ENCODE measurements at places on chromosomes 7 and 10.

GRCh38 chr10:110881247-110881646 lies 9.5 kb downstream of the PDCD4 start:
- DNase-seq, result no peak

DNA sequence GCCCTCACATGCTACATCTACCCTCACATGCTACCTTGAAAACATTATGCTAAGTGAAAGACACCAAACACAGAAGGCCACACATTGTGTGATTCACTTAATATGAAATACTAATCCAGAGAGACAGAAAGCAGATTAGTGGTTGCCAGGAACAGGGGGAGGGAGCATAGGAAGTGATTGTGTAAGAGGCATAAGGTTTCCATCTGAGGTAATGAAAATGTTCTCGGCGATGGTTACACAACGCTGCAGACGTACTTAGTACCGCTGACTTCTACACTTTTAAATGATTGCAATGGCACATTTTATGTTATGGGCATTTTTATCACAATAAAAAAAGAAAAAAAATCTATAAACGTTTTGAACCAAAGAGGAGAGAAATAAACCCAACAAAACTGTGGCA lies 742.3 kb downstream of the TYW1 start:
- DNase-seq, result no peak

DNA sequence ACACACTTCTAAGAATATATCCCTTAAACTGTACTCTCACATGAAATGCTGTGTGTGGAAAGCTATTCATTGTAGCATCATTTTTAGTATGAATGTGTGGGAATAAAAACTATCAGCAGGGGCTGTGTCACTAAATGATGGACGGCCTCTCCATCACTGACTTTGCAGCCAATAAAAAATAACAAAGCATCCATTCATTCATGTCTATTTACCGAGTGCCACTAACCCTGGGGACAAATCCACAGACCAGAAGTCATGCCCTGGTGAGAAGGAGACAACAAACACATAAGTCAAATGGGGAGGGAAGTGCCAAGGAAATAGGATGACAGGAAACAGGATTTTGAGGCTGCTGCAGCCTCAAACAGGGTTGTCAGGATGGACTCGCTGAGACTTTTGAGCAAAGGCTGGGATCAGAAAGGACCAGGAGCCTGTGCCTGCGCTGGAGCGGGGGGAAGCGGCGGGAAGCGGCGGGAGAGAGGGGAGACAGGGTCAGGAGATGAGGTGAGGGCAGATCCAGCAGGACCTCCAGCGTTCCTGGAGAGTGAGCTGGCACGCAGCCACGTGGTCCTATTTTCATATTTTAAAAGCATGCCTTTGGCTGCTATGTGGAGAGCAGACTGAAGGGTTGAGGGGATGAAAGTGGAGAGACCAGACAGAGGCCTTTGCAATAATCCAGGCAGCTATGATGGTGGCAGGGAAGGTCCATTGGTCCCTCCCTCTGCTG lies 2.2 kb upstream of the NOM1 start:
- no peak for DNase-seq

- DNase-seq, result no peak
Measured at GRCh38 chr7:73912223-73912622, 51.3 kb downstream of the TMEM270 start.

DNA sequence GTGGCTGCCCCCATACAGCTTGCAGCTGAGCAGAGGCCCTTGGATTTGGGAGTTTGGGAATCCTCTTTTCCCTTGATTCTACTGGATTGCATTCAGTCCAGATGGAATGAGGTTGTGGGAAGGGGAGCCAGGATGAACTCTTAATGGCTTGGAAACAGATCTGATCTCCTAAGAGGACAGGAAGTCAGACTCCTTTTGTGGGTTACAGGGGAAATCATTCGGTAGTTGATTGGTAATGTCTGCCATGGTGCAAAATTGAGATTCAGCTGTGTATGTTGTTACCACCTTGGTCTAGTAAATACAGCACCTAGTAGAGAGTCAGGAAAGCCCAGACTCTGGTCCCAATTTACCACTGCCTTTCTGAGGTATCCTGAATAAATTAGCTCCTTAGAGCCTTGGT lies 144.2 kb upstream of the TNRC18 start:
- DNase-seq, result no peak

- DNase-seq, result no peak
Measured at GRCh38 chr10:12062754-12063482, 5.8 kb upstream of the DHTKD1 start.

GRCh38 chr7:98233219-98234070 lies 18.6 kb downstream of the TECPR1 start:
- DNase-seq, result peak; percentile 62

DNA sequence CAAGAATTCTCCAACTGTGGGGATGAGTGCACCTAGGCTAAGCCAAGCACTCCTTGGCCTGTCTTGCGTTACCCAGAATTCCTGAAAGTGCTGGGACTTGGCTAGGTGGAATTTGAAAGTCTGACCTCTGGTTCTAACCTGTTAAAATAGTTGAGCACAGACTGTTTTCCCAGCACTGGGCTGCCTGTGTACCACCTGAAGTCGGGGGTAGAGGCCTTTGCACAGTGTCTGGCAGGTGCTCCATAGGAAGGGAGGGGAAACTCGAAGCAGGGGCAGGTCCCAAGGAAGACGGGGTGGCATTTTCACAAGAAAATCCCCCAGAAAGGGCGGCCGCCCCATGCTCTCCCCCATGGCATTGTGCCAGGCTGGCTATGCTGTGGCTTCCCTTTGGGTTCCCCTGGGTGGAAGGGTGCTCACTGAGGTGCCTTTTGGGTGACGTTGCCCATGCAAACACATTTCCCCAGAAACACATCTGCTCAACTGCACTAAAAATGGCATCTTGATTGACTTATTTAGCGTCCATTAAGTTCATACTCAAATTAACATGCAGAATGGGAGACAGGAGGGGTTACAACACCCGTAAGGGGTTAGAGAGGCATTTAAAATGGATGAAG lies 62.9 kb downstream of the SYPL1 start:
- DNase-seq, result no peak

GRCh38 chr10:51319173-51319435 lies 244.8 kb downstream of the PRKG1 start:
- DNase-seq, result no peak

DNA sequence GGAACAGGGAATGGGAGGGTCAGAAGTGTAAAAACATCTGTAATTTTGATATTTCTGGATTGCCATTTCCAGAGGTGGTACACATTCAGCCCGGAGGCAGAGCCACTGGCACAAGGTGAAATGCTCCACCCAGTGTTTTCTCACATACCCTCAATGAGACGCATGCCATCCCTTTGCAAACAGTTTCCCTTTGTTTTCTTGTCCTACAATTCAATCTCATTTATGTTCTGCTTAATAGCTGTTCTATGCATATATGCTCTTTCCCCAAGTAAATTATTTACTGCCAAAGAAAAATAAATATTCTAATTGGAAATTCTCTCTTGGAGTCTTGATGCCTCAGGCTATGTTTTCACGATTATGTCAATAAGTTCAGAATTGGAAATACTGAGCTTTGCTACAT lies 369.7 kb upstream of the AKR1E2 start:
- DNase-seq, result no peak

DNA sequence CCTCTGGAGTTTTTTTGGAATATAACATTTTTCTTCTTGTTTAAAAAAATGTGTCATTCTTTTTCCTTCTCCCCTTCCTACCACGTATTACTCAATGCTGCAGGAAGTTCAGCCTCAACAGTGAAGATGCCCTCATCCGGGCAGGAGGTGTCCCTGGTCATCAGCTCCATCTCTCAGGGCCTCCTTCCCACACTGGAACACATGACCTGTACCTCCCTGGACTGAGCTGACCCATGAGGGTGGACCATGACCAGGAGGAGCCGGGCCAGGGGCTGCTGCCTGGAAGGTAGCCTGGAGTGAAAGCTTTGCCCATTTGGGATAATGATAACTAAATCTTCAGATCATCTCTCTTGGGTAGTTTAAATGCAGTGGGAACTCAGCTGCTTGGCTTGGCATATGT lies 316.5 kb upstream of the ZMIZ1 start:
- DNase-seq, result no peak

- no peak for DNase-seq
Measured at GRCh38 chr7:2185715-2186114, 47.0 kb downstream of the MAD1L1 start.

DNA sequence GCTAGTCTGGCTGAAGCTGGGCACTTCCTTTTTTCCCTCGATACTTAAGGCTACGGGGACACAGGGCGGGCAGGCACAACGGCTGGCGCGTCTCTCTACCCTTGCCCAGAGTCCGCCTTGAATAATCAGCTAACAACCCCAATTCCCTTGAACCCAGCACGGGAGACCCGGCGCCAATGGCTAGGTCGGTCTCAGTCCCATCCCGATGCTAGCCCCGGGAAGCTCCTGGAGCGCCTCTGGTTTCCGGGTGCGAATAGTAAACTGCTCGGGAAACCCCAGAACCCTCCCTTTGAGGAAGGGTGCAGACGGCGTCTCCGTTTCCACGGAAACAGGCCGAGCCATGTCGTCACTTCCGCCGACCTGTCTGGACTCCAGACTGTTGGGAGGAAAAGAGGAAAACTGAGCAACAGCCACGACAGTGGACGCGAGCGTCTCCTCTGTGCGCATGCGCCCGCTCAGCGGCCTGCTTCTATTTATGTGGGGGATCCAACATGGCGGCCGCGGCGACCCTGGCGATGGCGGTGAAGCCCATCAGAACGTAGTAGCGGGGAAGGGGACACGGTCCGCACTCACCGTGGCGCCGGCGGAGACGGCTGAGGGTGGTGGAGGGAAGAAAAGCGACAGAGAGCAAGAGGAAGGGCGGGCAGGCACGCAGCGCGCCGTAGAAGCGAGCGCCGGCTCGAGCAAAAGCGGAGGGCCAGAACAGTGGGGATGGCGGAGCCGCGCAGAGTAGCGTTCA lies at the start of gene UBN2:
TSS of gene UBN2 (plus strand) at position 464 of the 739 bp plus-strand sequence. CDS start at position 712, 248 bp downstream.
- peak; percentile 95 for DNase-seq

DNA sequence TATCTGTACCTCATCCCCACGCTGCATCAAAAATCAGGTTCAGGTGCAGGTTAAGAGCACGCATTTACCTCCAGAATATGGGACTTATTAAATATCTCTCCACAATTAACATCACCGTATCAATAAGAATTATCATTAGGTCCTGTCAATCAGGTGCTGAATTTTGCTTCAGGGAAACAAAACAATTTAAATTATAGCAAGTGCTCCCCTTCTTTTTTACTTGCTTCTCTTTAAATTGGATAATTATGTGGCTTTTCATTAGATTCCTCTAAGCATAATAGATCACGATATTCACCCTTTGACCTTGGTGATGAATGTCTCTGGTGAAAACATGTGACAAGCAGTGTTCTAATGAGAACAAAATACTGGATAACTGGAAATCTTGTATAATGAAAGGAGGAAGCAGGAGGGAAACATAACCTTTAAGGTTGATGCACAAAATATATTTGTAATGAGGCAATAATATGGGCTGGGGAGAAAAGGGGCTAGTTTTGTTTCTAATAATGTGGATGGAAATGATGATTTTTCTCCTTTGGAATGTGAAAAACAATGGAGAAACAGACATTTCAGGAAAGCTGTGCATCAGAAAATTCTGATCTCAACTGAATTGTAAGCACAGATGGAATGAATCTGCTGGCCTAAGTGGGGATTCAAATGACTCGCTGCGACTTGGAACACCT lies 166.9 kb downstream of the SNX10 start:
- DNase-seq, result no peak

GRCh38 chr10:31112961-31113360 lies 81.3 kb upstream of the ZNF438 start:
- DNase-seq, result no peak

DNA sequence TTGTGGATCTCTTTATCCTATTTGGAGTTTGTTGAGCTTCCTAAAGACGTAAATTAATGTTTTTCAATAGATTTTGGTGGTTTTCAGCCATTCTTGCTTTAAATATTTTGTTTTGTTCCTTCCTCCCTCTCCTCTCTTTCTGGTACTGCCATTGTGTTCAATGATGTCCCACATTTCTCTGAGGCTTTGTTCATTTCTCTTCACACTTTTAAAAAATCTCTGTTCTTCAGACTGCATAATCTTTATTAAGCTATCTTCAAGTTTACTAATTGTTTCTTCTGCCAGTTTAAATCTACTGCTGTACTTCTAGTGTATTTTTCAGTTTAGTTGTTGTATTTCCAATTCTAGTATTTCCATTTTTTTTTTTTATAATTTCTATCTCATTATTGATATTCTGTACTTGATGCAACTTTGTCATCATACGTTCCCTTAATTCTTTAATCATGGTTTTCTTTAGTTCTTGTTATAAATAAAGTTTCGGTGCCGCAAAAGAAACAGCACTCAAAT lies 45.6 kb upstream of the FZD9 start:
- no peak for DNase-seq

DNA sequence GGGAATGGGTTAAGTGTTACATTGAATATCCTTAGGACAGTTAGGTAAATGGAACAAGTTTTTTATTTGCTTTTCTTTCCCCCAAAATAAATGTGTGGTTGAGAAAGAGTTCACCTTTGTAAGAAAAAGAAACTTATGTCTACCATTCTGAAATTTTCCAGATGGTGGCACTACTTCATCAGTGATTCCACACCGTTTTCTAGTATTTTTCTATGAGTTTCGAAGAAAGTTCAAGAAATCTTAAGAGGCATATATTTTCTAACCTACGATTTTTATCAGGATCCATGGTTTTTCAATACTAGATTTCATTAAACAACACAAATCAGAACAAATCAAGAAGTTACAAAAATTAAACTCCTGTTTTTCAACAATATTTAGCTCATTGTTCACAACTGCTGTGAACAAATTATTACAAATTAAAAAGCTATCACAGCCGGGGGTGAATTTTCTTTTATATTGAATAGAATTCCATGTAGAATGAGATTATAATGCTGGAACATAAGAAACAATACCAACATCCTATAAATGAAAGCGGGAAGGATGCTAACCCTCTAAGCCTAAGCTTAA lies 163.1 kb upstream of the NPVF start:
- DNase-seq, result no peak

DNA sequence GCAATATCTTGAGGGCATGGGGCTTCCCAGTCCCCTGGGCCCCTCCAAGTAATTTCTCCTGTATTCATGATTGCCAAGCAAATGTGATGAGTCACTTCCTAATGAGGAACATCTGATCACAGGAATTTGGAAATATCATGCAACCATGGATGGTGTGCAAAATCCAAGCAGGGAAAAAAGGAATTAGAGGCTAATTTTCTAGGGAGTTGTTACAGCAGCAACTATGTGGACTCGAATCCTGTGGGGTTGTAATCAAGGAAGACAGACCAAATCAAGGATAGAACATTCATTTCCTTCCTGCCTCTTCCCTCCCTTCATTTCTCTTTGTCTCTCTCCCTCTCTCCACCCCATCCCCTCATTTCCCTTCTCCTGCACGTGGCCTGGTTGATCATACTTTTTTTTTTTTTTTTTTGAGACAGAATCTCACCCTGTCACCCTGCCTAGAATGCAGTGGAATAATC lies 23.9 kb upstream of the AGFG2 start:
- DNase-seq, result no peak

GRCh38 chr7:75584354-75584753 lies 92.2 kb downstream of the SPDYE5 start:
- DNase-seq, result no peak

DNA sequence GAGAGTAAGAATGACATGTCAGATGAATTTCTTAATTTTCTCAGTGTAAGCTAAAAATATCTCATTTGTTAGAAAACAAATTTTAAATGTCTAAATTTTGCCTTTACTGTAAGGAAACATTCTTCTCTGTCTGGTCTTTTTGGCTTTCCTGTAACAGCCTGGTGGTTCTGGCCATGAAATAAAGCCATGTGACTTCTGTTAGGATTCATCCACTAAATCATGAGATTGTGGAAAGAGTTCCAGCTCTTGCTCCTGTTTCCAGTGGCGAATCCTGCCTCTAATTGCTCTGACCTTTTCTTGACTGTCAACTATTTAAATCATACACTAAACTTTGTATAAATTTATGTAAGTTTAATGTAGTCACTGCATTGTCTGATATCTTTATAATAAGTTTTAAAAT lies 398.5 kb upstream of the AKR1E2 start:
- DNase-seq, result no peak

GRCh38 chr10:129207297-129207696 lies 259.7 kb upstream of the MGMT start:
- DNase-seq, result no peak

Measured in left forelimb (tissue), 1 donor.